ENCODE measurements at places on chromosomes 1 and 21.

- no peak for DNase-seq
These were observed 38.0 kb upstream of the RGS5 start for GRCh38 chr1:163240705-163241104.

GRCh38 chr21:32523463-32523862 is 61.9 kb downstream of the TCP10L start:
- no peak for DNase-seq

- peak; percentile 78 for DNase-seq
These were observed 7.0 kb downstream of the EFNA3 start for GRCh38 chr1:155085504-155086127.

GRCh38 chr1:184577319-184577718 is 177.3 kb downstream of the EDEM3 start:
- DNase-seq: no peak

- no peak for DNase-seq
These were observed 27.7 kb upstream of the C1orf159 start for GRCh38 chr1:1143636-1144035.

- no peak for DNase-seq
These were observed 3.9 kb upstream of the CLCA1 start for GRCh38 chr1:86464819-86465218.

DNA sequence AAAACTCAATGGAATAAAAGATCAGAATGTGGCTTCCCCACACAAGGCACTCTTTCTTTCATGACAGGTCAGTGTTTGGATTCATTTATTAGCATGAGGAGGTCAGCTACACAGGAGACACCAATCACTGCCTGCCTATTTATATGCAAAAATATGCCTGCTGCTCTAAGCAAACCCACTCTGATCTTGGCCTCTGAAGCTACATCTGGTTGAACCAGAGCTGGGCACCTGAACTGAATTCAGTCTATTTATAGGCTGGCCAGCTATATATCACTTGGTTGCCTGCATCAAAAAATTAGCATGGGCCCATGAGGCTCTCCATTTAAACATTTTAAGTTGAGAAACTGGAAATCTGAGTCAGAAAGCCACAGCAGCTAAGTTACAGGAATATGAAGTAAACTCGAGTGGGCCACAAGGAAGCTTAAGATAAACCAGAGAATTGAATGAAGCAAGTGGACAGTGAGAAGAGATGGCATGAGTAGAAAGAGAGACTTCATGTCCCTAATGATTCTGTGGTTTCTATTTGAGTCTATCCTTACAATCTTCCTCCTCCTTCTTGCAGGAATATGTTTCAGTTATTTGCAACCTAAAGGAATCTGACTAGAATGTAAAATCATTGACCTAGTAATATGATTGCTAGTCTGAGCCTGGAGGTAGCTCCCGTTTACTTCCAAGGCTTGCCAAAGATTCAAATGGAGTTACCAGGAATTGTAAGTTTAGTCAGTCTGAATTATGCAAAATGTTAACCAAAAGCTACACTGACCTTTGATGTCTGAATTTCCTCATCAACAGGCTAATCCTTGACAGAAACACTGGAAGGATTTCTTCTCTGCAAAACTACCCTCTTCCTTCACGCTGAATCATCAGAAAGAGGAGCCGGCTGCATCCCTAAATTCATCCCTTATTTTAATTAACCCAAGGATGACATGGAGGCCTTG is 17.7 kb downstream of the DDAH1 start:
- DNase-seq: no peak

DNA sequence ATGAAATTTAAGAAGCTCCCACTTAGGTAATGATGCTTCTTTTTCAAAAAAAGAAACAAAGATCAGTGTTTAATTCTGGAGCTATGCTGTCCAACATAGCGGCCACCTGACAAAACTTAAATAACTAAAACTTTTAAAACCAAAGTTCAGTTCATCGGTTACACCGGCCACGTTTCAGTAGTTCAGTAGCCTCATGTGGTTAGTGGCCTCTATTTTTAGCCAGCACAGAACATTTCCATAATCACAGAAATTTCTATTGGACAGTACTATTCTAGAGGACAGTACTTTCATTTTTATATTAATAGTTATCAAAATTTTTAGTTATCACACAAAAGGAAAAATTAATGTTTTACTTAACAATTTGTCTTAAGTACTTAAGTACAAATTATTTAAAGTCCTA is 141.0 kb downstream of the USP25 start:
- no peak for DNase-seq

DNA sequence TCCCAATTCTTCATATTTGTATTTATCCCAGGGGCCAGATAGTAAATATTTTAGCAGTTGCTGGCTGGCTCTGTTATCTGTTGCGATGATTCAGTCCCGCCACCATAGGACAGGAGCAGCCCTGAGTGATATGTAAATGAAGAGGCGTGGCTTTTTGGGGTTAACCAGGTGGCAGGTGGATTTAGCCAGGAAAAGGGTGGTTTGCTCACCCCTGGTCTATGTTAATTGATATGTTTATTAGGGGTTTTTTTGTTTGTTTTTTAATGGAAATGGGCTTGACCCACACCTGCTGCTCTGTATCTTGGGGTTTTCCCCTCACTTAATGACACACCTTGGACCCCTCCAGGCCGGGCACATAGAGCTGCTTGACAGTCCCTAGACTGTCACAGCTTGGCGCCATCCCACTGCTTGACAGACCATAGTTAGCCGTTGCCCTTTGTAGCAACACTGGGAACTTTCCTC is 62.8 kb downstream of the PIK3CD start:
- no peak for DNase-seq

DNA sequence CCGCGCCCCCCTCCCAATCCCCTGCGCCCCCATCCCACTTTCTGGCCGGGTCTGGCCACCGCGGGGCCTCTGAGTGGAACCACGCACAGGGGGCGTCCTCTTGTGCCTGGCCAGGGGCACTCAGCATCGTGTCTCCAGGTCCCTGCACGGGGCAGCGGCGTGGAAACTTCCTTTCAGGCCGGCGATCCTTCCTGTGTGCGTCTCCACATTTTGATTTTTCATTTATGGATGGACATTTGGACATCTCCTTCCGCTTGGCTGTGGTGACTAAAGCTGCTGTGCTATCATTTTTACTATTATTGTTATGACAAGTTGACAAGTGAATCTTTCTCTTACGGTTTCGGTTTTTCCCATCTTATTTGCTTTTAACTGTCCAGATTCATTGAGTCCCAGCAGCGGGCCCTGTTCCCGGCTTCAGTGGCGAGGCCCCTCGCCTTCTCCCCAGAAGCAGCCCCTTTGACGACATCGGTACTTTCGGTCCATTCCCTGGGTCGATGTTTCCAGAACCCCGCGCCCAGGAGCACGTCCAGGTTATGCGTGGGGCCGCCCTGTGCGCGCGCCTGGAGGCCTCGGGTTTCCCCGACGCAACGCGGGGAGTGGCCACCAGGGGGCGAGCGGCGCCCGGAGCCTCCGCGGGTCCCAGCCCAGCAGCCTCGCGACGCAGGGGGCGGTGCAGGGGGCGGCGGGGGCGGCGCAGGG is 12.4 kb upstream of the SLC19A1 start:
- DNase-seq: peak; percentile 92

DNA sequence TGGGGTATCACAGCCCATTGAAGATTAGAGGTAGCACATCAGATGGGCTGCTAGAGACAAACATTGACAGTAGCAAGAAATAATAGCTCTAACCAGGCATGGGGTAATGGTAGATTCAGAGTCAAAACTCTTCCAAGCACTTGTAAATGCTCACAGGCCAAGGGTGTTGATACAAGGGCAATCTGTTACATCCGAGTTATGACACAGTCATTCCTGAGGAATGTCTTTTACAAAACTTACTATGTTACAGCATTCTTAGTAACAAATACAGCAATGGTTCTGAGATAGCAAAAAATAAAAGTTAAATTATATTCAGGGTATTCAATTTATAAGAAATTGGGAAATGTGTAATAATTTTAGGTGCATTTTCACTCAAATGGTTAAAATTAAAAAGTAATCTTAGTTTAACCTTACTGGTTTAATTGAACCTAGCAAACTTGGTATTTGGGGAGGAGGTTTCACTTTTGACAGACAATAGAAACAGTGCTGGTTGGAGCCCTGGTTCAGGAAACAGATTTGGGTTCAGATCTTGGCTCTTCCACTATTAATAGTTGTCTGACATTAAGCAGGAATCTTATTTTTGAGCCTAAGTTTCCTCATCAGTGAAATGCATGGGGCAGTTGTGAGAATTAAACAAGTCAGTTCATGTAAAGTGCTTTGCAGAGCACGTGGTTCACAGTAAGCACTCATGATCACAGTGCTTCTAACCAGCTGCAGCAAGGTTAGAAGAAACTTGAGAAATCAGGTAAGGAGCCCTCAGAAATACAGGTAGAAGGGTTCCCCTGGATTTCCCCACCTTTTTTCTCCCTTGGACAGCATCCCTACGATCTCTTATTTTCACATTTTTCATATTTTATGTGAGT is 4.4 kb downstream of the ST3GAL3 start:
- DNase-seq: no peak

GRCh38 chr1:203671047-203671446 is 44.4 kb downstream of the ATP2B4 start:
- DNase-seq: no peak

DNA sequence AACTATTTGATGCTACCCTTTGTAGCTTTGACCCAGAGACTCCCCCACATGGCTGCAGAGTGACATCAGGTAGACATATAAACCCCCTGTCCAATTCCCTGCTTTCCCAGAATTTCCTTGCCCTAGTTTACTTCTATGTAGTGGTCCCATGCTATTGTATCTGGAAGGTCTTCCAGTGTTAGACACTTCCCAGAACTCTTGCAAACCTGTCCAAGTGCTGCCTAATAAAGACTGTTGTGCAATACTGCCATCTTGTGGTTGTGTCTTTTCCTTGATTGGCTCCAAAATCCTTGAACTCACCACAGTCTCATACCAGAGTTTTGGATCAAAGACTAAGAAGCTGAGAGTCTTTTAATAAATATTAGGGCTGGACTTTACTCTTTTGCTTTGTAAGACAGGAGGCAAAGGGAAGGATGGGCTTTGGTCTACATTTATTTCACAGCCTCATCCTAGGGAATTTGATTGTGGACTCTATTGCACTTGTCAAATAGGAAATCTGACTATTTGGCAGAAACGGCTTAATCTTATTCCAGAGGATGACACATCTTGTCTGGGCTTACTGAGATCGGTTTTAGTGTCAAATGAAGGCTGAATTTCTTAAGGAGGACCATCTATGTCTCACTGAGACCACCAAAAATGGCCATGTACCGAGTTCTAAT is 169.9 kb downstream of the LRRC7 start:
- DNase-seq: no peak

GRCh38 chr1:185144233-185144632 is 12.5 kb downstream of the TRMT1L start:
- DNase-seq: no peak

DNA sequence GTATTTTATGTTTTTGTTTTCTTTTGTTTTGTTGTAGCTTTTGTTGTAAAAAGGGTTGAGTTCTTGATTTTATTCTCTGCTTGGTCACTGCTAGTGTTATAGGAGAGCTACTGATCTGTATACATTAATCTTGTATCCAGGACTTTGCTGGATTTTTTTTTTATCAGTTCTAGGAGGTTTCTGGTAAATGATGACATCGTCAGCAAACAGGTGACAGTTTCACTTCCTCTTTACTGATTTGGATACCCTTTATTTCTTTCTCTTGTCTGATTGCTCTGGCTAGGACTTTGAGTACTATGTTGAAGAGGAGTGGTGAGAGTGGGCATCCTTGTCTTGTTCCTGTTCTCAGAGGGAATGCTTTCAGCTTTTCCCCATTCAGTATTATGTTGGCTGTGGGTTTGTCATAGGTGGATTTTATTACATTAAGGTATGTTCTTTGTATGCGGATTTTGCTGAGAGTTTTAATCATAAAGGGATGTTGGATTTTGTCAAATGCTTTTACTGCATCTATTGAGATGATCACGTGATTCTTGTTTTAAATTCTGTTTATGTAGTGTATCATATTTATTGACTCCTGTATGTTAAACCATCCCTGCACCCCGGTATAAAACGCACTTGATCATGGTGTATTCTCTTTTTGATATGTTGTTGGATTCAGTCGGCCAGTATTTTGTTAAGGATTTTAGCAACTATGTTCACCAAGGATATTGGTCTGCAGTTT is 905.7 kb downstream of the LTN1 start:
- no peak for DNase-seq

DNA sequence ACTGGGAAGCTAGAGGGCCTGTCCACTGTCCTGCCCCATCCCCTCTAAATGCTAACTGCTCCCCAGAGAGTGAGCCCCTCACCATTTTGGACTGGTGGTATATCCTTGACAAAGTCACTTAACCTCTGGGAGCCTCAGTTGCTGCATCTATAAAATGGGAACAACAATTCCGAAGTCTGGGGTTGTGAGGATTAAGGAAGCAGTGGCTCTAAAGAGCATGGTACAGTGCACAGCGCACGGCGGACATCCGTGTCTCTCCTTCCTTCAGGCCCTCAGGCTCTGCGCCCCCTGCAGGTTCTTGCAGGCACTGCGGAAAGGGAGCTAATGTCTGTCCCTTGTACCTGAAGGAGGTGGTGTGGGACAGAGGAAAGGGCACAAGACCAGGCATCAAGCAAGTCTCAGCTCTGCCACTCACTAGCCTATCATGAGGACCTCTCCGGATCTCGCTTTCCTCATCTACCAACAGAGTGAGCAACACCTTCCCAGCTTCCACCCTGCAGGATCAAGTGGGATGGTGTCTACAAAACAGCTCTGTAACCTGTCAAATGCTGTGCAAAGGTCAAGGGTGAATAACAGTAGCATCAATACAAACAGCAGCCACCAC is 20.1 kb downstream of the ECE1 start:
- peak; percentile 80 for DNase-seq

GRCh38 chr1:89304572-89305230 is 32.0 kb upstream of the GBP5 start:
- DNase-seq: no peak

- no peak for DNase-seq
These were observed 587 bp downstream of the NKAIN1 start for GRCh38 chr1:31238986-31239613.

DNA sequence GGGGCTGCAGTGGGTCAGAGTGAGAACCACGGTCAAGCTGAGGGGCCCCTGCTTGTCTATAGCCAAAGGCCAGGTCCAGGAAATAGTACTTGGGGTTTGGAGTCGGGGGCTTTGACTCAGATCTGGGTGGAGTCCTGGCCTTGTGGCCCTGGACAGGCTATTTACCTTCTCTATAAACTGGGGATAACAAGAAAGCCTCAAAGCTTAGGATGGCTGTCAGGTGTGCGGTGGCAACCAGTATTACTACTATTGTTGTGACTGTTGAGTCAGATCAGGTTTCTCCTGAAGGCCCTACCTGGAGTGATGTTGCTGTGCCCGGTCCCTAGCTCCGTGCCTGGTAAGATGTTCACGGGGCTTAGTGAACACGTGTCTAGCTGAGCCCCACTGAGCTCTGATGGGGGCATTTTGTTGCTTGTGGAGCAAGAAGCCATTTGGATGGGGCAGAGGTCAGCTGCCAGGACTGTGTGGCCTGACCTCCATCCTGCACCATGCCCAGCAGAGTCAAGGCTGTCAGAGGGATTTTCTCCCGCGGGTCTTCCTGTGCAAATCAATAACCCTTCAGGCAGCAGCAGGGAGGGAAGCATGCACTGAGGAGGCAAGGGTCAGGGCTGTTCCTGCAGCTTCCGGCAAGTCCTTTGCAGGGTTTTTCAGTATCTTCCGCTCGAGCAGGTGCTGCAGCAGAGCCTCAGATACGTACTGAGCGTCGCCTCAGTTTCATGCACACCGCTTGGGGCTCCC is 170.3 kb downstream of the CAMTA1 start:
- no peak for DNase-seq
